Suppressor macrophage (primary cell): ENCODE measurements at places on chromosomes 3 and 15.

- no peak for DNase-seq
Observed at GRCh38 chr15:68187559-68187958, 17.6 kb downstream of the CALML4 start.

GRCh38 chr3:124056846-124057245 is 64.9 kb upstream of the ROPN1 start:
- DNase-seq: no peak

GRCh38 chr15:85474700-85475316 is 94.4 kb downstream of the AKAP13 start:
- DNase-seq: no peak

GRCh38 chr15:25783607-25784540 is 79.3 kb downstream of the ATP10A start:
- peak; percentile 89 for DNase-seq

DNA sequence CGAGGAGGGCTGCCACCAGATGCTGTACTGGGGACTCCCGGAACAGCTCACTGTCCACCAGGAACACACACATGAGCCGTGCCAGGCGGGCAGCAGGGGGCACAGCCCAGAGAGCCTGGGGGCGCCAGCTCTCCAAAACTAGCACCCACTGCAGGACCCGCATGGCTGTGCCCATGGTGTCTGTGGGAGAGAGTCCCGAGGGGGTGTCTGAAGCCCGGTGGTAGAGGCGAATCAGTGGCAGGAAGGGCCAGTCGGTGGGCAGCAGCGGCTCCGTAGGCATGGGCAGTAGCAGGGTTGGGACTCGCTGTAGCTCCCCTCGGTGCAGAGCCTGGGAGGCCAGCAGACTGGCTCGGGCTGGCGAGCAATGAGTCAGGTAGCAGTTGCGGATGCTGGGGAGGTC is 7.0 kb upstream of the LTK start:
- DNase-seq: no peak

DNA sequence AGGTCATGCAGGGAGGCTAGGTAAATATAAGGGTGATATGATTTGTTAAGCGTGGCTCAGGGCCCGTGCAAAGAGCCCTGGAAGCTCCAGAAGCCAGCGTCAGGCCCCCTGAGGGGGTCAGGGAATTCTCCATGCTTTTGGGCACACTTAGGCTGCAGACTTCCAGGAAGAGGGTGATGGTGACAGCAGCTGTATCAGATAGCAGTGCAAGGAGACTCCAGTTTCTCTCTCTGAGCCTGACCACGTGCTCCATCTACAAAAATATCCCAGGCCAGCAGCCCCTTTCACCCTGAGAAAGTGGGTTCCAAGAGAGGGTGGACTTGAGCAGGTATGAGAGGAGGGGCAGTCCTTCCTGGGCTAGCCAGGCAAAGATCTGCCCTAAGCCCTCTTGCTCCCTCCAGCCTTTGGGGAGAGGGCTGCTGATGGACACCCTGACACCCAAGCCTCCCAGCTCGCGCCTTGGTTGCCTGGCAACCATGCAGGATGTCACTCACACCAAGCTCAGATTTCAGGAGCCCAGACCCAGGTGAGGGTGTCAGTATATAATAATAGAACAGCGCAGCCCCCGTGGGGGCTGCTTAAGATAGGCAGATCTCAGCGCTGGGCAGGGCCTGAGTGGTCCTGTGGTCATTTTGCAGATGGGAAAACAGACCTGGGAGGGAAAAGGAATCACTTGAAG is 35.8 kb downstream of the ATP2B2 start:
- no peak for DNase-seq

DNA sequence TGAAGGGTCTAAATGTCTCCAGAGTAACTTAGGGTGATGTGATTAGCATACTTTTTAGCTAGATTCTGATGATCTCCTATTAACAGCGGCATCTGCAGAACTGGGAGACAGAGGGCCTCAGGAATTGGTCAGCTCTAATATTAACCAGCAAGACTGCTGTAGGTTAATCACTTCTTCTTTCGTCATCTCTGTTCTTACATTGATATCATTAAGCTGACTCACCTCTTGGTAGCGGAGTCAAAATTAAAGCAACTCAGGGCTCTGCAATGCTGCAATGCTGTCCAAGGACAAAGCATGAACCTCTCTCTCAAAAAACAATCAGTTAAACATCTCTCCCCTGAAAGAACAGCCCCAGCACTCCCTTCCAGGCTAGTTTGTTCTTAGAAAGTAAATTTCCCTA is 57.5 kb upstream of the TRA2B start:
- DNase-seq: no peak

DNA sequence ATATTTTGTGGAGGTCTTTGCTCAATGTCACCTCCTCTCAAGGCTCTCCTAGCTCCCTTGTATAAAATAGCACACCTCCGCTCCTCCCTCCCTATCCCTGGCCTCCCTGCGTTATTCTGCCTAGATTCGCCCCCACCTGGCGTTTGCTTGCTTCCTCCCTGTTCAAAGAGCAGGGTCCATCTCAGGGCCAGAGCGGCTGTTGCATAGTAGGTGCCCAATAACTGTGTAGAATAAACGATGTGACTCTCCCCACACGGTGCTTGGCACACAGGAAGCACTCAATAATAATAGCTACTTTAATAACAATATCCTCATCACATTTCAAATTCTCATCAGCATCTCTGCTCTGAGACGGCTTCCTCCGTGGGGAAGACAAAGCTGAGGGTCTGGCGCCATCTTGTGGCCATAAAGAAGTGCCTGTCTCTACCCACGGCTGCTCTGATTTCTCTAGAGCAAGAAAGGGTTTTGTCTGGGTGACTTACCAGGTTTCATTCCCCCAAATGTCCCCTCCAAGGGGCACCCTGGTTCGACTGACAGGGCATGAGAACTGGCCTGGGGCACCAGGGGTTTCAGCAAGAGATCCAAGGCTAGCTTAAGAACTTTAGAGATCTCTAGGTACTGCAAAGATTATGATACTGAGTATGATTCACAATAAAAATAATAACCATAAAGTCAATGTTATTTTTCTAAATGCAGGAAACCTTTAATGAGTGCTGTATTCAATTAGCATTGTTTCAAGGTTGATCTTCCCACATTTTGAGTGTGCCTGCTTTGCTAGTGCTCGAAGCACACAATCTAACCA is 16.1 kb downstream of the CD276 start:
- DNase-seq: peak; percentile 89

GRCh38 chr3:28122227-28122626 is 119.2 kb upstream of the CMC1 start:
- DNase-seq: no peak

DNA sequence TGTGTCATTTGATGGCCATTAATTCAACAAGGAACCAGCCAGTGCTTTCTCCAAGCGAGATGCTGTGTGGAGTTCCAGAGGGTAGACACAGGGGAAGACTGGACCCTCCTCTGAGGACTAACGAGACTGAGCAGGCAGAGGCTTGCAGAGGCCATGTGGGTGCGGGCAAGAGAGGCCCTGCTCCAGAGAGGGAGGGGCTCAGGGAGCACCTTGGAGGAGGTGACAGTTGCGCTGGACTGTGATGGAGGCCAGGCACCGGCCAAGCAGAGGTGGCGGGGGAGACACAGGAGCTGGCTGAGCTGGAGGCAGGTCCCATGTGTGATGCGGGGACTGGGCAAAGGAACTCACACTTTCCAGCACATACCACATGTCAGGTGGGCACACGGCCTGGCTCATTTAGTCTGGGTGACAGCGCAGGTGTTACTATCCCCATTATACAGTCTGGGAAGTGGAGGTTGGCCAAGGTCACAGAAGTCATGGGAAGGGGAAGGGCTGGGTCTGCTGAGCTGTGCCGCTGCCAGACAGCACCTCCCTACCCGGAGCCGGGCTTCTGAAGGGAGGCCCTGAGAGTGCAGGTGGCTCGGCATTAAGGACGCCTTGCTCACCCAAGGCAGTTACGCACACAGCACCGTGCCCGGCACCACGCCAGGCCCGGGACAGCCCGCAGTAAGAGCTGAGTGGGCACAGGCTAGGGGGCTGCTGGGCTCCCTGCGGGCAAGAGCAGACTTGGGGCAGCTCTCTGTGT is 3.7 kb downstream of the MELTF start:
- DNase-seq: no peak

DNA sequence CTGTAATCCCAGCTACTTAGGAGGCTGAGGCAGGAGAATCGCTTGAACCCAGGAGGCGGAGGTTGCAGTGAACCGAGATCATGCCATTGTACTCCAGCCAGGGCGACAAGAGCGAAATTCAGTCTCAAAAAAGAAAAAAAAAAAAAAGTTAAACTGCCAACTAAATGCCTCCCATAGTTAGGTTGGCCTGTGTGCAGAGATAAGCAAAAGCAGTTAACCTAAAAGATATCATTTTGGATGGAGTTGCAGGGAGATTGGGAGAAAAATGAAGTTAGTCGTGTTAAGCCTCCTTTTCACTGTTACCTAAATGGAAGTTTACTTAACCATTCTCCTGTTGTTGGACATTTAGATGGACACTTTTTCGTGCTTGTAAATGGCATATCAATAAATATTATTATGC is 11.4 kb upstream of the FETUB start:
- no peak for DNase-seq
